ENCODE measurements at places on chromosomes 3 and 15. TPM values are rescaled to one million over a fixed set of nuclear protein-coding genes. Genes with fewer than 3 reads are reported as not detected.

The TLR9 gene
- under 0.01 TPM for total RNA-seq

The ICE2 gene
- total RNA-seq = 71.9 TPM

The EFCC1 gene
- total RNA-seq = 0.13 TPM

The C3orf70 gene
- total RNA-seq = 2.9 TPM

The VWA5B2 gene
- total RNA-seq = not detected

The PLAAT1 gene
- total RNA-seq = 0.13 TPM

The SERF2 gene
- 257 TPM for total RNA-seq

The ESYT3 gene
- total RNA-seq = 0.07 TPM

The ZNF660 gene
- 0.50 TPM for total RNA-seq

The WDR73 gene
- total RNA-seq = 30.7 TPM

The MCTP2 gene
- total RNA-seq = 0.53 TPM

The DNAH12 gene
- under 0.01 TPM for total RNA-seq

The ARL6IP5 gene
- total RNA-seq = 120 TPM

The CHRM5 gene
- not detected for total RNA-seq

The SPATA12 gene
- total RNA-seq = 0.07 TPM
